ENCODE measurements at places on chromosomes 16 and 17.

DNA sequence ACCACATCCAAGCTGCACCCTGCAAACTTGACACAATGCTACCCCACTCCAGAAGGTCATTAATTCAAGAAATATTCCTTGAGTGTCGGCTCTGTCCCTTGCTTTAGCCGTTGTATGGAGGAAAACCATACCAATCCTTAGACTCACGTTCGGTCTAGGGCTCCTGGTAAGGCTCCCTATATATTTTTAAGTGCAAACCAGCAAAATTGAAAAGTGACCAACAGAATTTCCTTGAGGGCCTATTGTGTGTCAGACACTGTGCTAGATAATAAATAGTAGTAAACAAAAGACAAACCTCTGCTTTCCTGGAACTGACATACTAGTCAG is 390 bp upstream of the BBS2 start:
- no peak for DNase-seq

- DNase-seq, result no peak
Observed at GRCh38 chr16:30009085-30009862, 1.6 kb downstream of the DOC2A start.

DNA sequence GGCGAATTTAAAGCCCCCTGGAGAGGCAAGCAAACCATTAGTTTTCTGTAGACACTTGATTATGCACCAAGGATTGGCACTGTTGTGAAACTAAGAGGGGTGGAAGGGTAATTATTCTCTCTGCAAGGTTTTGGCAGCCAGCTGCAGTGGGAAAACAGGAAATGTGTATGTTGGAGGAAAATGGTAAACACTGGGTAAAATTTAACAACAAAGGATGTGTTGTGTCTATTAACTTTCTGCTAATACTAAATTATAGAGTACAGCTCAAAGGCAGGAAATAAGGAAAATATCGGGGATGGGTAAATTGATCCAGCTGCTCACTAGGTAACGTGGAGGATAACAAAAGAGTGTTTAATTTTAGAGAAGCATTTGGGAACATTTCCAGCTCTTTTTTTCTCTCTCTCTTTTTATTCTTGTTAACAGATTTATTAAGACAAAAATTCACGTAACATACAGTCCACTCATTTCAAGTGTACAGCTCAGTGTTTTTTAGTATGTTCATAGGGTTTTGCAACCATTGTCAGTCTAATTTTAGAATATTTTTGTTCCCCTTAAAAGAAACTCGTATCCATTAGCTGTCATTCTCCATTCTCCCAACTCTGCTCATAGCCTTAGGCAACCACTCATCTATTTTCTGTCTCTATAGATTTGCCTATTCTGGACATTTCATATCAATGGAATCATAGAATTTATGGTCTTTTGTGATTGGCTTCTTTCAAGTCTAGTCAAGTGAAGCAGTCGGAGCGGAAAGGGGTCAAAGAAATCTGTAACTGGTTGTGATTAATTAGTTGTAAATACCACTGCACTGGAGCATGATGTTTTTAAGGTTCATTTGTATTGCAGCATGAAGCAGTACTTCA is 41.8 kb downstream of the TANGO6 start:
- DNase-seq, result no peak

DNA sequence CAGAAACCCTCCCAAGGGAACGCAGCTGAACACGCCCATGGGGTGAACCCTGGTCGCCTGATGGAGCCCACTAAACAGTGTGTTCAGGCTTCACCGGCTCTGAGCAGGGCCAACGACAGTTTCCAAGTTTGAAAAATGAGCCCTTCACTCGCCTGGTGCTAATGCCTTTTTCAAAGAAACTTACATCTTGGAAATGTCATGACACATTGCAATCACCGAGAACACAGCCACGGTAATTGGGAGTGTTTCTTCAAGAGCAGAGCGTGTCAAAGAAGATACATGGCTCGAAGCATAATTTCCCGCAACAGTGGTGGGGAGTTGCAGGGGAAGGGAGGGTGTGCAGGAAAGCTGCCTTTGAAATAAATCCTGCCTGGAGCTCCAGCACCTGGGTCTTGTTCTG is 463.2 kb downstream of the TMEM114 start:
- no peak for DNase-seq

GRCh38 chr16:67304020-67304419 is 22.5 kb downstream of the KCTD19 start:
- no peak for DNase-seq
